Liver (tissue), 10 donors: ENCODE measurements at places on chromosomes 5 and 9. TPM values are rescaled to one million over a fixed set of nuclear protein-coding genes. Genes with fewer than 3 reads are reported as not detected.

DNA sequence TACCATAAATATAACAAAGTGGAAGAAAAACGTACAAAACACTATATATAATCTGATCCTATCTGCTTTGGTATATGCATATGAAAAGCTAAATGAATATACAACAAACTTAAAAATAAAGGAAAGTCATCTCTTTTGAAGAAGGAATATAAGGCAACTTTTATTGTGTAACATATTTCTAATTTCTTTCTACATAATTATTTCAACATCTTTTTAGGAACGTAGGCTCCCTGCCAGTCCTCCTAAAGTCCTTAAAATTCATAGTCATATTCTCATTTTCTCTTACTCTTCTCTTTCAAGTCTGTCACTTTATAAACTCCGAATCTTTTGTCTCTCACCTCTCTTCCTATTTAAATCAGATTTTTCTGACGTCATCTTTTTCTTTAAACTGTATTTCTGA is 9.6 kb downstream of the DEPDC1B start:
- no peak overlapping the region for H3K4me3 ChIP-seq
- H3K36me3 ChIP-seq = no peaks in the 10 kb centered on the region
- H3K27me3 ChIP-seq = no peaks in the 10 kb centered on the region
- H3K4me1 ChIP-seq = no peaks in the 10 kb centered on the region
- no peak for DNase-seq

- H3K27me3 ChIP-seq = no peaks in the 10 kb centered on the region
- peak overlapping the region; percentile 77 for H3K27ac ChIP-seq
- peak overlapping the region; percentile 76 for H3K4me3 ChIP-seq
These were observed 1.5 kb downstream of the PRRC2B start for GRCh38 chr9:131395157-131396098.

DNA sequence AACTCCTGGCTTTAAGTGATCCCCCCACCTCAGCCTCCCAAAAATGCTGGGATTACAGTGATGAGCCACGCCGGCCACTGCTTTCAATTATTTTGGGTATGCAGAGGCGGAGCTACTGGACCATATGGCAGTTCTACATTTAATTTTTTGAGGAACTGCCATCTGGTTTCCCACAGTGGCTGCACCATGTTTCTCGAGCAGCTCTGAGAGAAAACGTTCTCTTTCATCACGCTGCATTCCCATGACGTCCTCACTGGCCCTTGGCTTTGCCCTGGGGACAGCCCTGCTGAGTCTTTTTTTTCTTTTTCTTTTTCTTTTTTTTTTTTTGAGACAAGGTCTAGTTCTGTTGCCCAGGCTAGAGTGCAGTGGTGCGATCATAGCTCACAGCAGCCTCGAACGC is 35.5 kb upstream of the GRHPR start:
- no peaks in the 10 kb centered on the region for H3K36me3 ChIP-seq
- no peak overlapping the region for H3K4me3 ChIP-seq
- no peaks in the 10 kb centered on the region for H3K4me1 ChIP-seq
- H3K27me3 ChIP-seq = no peaks in the 10 kb centered on the region
- no peak for DNase-seq
- H3K27ac ChIP-seq = no peak overlapping the region

DNA sequence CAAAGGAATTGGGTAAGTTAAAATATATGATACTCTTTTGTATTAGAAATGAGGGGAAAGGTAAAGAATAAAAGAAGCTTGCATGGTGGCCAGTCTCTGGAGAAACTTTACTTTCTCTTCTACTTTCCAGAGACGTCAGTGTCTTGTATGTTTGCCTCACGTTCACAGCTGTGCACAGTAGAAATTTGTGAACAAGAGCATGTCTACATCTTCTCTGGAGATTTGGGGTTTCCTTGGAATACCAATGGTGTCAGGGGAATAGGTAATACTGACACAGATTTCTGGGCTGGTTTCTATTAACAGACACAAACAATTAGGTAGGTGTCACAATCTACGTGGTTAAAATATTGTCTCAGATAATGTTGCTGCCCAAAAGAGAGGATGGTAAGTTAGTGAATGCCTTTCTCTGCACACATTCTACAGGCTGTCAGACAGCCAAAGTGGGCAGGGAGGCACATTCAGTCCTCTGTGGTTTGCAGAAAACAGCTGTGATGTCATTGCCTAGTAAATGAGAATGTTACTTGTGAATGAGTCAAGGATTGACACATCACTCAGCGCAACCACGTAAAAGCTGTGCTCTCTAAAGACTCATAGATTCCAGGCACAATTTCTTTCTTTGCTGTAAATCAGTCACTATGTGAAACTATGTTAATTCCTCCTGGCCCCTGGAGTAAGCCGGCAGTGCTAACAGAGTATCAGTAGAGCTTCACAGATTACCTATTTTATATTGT is 397.1 kb downstream of the MAN2A1 start:
- H3K36me3 ChIP-seq = no peaks in the 10 kb centered on the region
- no peak overlapping the region for H3K4me3 ChIP-seq
- DNase-seq = no peak
- H3K27ac ChIP-seq = peak overlapping the region; percentile 63

GRCh38 chr9:129320575-129321285 is 142.7 kb upstream of the IER5L start:
- H3K27me3 ChIP-seq = no peaks in the 10 kb centered on the region
- H3K27ac ChIP-seq = peak overlapping the region; percentile 77
- no peaks in the 10 kb centered on the region for H3K36me3 ChIP-seq
- DNase-seq = no peak
- no peak overlapping the region for H3K4me3 ChIP-seq

DNA sequence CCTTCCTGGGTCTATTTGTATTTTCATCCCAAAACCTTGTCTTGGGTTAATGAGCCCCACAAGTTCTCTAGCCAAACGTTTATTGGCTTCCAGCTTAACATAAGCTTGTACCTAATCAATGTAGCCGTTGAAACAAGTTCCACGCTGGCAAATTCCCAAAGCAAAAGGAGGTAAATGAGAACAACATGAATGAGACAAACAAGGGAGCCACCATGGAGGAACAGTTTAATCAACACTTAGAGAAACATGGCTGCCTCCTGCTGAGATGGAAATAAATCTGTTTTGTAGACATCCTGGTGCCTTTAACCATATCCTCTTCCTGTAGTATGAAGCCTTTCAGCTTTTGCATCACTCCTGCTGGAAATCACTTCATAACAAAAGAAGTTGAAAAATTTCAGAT is 166.6 kb upstream of the NFIB start:
- no peaks in the 10 kb centered on the region for H3K4me1 ChIP-seq
- no peak overlapping the region for H3K4me3 ChIP-seq
- no peaks in the 10 kb centered on the region for H3K36me3 ChIP-seq
- no peak for DNase-seq
- no peak overlapping the region for H3K27ac ChIP-seq

DNA sequence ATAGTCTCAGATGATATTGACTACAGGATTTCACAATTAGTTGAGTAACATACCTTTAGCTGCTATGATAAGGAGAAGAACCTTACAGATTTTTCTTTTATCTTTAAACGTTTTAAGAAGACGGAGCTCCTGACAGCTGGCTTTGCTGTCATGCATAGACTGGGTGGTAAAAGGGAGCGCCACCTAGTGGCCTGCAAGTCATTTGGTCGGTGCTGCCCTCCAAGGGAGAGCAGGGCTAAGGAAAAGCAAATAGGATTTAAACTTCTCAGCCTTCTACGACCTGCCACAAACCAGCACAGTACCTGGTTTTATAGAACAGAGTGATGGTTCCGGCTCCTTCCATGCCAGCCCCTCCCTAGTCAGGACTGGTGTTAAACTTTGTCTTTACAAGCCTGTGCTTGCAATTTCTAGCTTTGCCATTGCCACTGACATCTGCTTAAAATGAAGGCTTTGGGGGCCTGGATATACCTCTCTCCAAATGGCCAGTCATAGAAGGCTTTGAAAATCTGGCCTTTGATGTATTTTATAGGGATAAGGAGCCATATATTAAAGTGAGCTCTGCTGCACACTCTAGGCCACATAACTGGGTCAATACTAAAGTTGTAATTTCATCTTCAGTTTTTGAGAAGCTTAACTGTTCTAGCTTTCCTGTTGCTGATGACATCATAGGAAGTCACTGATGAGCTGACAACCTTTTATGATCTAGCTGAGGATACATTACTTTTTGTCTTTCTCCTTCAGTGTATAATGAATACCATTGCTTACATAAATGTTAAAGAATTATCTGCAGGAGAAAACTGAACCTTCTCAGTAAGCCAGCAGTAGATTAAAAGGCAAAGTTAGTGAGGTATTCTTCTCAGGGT is 31.1 kb upstream of the ADAMTSL1 start:
- no peaks in the 10 kb centered on the region for H3K27me3 ChIP-seq
- no peak overlapping the region for H3K27ac ChIP-seq
- peaks cover 7% of the 10 kb centered on the region for H3K4me1 ChIP-seq
- peak; percentile 66 for DNase-seq
- H3K36me3 ChIP-seq = no peaks in the 10 kb centered on the region
- no peak overlapping the region for H3K4me3 ChIP-seq

GRCh38 chr5:160800375-160801275 is 51.4 kb downstream of the ATP10B start:
- no peaks in the 10 kb centered on the region for H3K36me3 ChIP-seq
- no peak for DNase-seq
- no peak overlapping the region for H3K27ac ChIP-seq
- H3K4me1 ChIP-seq = no peaks in the 10 kb centered on the region
- no peaks in the 10 kb centered on the region for H3K27me3 ChIP-seq

DNA sequence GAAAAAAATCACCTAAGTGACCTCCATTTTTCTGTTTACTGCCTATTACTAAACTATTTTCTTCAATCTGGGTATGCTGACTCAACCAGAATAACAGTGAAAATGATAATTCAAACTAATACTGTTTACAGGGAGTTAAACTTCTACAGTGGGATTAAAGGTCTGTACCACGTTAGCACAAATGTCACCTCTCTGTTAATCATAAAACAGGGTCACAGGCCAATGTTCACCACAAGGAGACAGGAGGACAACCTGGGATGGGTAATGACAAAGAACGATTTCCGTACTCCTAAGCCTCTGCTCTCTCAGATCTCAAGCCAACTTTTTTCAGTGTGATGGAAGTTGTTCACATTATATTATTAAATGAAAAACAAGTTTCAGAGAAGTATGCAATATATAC is 2.3 kb downstream of the ALDOB start:
- DNase-seq = no peak
- H3K4me3 ChIP-seq = peak overlapping the region; percentile 88
- peaks cover 37% of the 10 kb centered on the region for H3K36me3 ChIP-seq
- H3K27me3 ChIP-seq = no peaks in the 10 kb centered on the region

DNA sequence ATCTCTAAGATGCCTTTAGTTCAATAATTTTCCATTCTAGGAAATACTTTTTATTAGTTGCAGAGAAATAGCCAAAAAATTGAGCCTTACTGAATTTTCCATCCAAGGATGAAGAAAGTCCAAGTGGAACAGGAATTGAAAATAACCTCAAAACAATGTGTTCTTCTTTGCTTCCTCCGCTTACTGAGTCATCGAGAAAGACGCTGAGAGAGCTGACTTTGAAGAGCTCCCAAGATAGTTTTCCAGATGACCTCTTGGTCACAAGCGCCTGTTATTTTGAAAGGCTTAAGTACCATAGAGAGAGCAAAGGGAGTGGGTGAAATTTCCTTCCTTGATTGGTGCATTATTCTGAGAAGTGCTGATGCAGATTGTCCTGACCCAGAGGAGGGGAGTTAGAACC is 253.5 kb upstream of the ATP10B start:
- H3K4me1 ChIP-seq = no peaks in the 10 kb centered on the region
- no peak for DNase-seq
- no peak overlapping the region for H3K27ac ChIP-seq
- H3K4me3 ChIP-seq = no peak overlapping the region

- no peak for DNase-seq
- no peak overlapping the region for H3K4me3 ChIP-seq
- no peak overlapping the region for H3K27ac ChIP-seq
- H3K4me1 ChIP-seq = no peaks in the 10 kb centered on the region
- no peaks in the 10 kb centered on the region for H3K36me3 ChIP-seq
These were observed 1086.9 kb upstream of the CDH6 start for GRCh38 chr5:30106596-30106995.

GRCh38 chr5:142314606-142315005 is 10.2 kb downstream of the SPRY4 start:
- no peak for DNase-seq
- no peak overlapping the region for H3K27ac ChIP-seq
- H3K27me3 ChIP-seq = no peaks in the 10 kb centered on the region
- peaks cover 4% of the 10 kb centered on the region for H3K36me3 ChIP-seq
- peaks cover 41% of the 10 kb centered on the region for H3K4me1 ChIP-seq

DNA sequence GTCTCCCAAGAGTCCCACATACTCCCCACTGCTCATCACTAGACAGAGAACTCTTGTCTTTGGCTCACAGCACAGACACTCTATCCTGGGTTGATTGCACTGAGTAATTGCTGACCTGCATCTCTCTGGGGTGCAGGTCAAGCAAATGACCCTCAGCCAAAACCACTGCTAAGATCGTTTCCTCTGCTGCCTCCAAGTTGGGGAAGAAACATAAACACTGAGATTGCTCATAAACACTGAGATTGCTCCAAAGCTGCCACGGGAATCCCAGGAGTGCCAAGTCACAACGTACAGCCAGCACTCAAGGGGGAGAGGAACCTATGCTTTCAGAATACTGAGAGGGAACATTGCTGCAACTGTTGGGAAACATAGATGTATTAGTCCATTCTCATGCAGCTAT is 1402.1 kb upstream of the ACO1 start:
- no peaks in the 10 kb centered on the region for H3K4me1 ChIP-seq
- H3K36me3 ChIP-seq = no peaks in the 10 kb centered on the region
- no peaks in the 10 kb centered on the region for H3K27me3 ChIP-seq
- no peak overlapping the region for H3K27ac ChIP-seq
- no peak overlapping the region for H3K4me3 ChIP-seq

GRCh38 chr5:31530541-31531265 is 1.2 kb downstream of the DROSHA start:
- H3K4me3 ChIP-seq = peak overlapping the region; percentile 97
- peaks cover 20% of the 10 kb centered on the region for H3K36me3 ChIP-seq
- no peak for DNase-seq
- H3K27ac ChIP-seq = no peak overlapping the region
- peaks cover 1% of the 10 kb centered on the region for H3K4me1 ChIP-seq

- DNase-seq = no peak
- H3K4me3 ChIP-seq = no peak overlapping the region
- peaks cover 63% of the 10 kb centered on the region for H3K4me1 ChIP-seq
- H3K36me3 ChIP-seq = peaks cover 14% of the 10 kb centered on the region
These were observed 8.0 kb downstream of the PCDH1 start for GRCh38 chr5:141870228-141870627.

GRCh38 chr9:12680341-12680740 is 12.8 kb upstream of the TYRP1 start:
- no peaks in the 10 kb centered on the region for H3K27me3 ChIP-seq
- no peak overlapping the region for H3K4me3 ChIP-seq
- no peaks in the 10 kb centered on the region for H3K4me1 ChIP-seq
- no peak for DNase-seq
- H3K27ac ChIP-seq = no peak overlapping the region

FAM153A gene
- 3.9 TPM for total RNA-seq

PRDM9 gene
- total RNA-seq = not detected

SNCB gene
- total RNA-seq = not detected

OBP2B gene
- not detected for total RNA-seq

MARCHF6 gene
- 77.7 TPM for total RNA-seq

CATSPER3 gene
- 0.28 TPM for total RNA-seq

EIF4E1B gene
- total RNA-seq = not detected

WWC1 gene
- total RNA-seq = 5.9 TPM

QRFP gene
- 0.05 TPM for total RNA-seq

ANKH gene
- total RNA-seq = 33.0 TPM

DAPK1 gene
- 40.8 TPM for total RNA-seq

TUBB4B gene
- total RNA-seq = 191 TPM

BTNL3 gene
- not detected for total RNA-seq
